ENCODE measurements at places on chromosomes 5 and 9.

DNA sequence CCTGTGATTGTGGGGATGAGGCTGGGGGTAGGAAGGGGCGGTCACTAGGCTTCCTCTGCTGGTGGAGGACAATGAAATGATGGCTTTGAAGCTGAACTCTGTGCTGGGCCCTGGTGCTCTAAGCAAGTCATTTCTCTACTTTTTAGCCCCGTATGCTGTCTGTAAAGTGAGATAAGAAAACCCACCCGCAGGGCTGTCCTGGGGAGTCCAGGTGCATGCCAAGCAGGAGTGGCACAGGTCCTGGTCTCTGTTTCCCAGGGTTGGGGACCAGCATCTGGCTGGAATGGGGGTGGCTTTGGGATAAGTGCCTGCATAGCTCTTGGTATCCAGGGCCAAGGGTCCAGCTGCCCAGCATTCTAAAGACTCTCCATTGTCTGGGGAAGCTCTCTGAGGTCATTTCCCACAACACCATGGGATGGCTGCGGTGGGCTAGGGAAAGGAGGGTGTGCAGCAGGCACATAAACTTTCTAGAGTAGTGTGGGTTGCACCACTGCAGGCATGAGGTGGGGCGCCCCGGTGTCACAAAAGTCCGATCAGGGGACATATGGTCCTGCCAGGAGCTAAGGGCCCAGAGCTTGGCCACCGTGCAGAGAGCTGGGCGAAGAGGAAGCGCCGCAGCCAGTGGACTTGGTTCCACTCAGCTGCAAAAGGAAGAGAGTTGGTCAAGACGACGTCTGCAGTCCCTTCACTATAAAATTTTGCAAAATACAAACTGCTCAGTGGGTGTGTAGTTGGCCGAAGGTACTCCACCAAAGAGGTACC is 25.6 kb upstream of the GTF3C5 start:
- DNase-seq, result peak; percentile 56

GRCh38 chr5:159130871-159131270 is 31.2 kb upstream of the EBF1 start:
- DNase-seq, result no peak

DNA sequence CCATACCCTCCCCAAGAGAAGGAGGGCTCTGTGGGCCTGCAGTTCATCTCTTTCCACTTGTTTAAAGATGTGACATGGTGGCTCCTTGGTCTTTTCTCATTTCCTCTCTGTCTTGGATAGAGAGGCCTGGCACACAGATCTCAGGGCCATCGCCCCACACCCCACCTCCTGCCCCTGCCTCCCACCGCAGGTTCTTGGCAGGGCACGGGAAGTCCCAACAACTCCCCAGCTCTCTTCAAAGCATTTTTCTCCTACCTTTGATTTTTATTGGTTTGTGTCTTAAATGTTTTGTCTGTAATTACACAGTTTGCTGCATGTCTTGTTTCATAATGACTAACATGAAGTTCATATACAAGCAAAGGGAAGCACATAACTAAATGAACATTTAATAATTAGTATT is 178.5 kb upstream of the MSX2 start:
- no peak for DNase-seq

GRCh38 chr9:12681620-12682019 is 11.6 kb upstream of the TYRP1 start:
- no peak for DNase-seq

GRCh38 chr9:91036826-91037510 is 235.3 kb downstream of the SYK start:
- peak; percentile 33 for DNase-seq

DNA sequence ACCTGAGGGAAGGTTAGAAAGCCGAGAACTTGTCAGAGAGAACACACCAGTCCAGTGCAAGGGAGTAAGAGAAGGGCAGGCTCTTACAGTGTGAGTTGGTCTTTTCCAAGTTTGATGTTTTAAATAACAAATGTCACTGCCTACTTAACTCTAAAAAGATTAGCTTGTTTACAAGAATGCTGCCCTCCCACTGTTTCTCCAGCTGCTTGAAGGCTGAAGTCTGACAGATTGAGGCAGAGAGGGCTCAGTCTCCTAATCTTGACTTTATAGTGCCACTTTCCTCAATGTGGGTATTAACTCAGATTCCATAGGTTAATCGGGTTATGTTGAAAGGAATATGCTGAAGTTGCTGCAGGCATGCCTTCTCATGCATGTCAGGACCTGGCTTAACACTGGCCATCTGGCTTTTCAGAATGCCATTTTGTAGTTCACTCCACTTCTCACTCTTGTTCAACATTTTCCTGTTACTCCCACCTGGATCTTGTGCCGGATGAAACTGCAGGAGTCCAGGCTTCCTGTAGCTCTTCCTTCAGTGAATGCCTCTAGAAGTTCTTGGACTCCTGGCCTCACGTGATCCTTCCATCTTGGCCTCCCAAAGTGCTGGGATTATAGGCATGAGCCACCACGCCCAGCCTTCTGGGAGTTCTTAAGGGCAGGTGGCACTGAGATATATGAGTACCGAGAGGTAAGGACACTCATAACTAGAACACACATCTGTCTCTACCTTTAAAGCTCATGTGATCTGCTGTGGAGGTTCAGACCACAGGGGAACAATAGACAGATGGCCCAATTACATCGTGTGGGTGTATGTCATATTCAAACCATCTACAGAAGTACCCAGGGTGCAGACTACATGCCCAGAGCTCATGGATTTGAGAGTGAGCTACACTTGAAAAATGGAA is 249.7 kb downstream of the ARHGAP26 start:
- DNase-seq, result peak; percentile 41

DNA sequence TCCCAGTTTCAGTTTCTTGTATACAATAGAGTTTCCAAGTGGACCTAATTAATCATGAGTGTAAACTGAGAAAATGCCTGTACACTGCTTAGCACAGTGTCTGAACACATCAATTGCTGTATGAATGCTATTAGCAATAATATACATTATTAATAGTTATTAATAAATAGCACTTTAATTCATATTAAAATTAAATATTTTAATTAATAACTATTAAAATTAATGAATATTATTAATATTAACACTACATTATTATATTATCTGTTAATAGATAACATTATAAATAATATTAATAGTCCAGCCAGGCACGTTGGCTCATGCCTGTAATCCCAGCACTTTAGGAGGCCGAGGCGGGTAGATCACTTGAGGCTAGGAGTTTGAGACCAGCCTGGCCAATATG is 244.9 kb upstream of the ANKRD55 start:
- DNase-seq, result no peak

GRCh38 chr9:121851641-121852091 is 200.2 kb downstream of the DAB2IP start:
- no peak for DNase-seq

- no peak for DNase-seq
These were observed 164.9 kb upstream of the RAI14 start for GRCh38 chr5:34491251-34491620.

DNA sequence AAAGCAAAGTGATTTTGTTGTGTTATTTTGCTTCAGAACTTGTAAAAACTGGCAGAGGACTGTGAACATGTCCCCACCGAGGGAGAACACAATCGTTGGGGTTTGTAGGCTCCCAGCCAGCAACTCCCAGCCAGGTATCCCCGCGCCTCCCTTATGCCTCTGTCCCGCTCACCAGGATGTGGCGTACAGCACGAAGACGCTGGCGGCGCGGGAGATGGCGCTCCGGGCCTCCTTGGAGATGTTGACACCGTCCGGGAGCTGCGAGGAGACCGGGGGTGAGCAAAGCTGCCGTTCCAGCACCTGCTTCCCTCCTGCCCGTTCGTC is 630 bp downstream of the POLE3 start:
- DNase-seq, result no peak

- DNase-seq, result no peak
These were observed at the start of gene RASGRF2 for GRCh38 chr5:80959768-80960442. TSS of gene RASGRF2 (plus strand) at chr5:80960363. CDS start at chr5:80960739, 376 bp downstream.

- DNase-seq, result no peak
These were observed 18.8 kb downstream of the BTNL9 start for GRCh38 chr5:181058786-181059296.

- DNase-seq, result peak; percentile 58
These were observed 3.6 kb upstream of the FST start for GRCh38 chr5:53476531-53477480.

DNA sequence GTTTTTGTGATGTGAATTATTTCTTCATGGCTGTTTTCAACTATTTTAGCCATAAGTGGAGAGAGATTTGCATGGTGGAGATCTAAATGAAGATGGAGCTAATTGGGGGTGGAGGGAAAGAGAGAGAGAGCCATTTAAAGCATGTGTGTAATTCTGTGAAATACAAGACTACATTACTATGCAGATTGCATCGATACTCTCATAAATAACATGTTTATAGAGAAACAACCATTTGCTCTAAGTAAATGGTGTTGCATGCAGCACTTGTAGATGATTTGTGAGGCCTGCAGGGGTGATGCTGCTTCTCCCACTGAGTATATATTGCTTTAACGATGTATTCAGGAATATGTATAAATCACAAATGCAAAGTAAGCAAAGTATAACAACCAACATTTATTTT is 270.2 kb upstream of the RIOK2 start:
- DNase-seq, result no peak

- no peak for DNase-seq
These were observed 4.5 kb downstream of the OBP2A start for GRCh38 chr9:135550344-135550918.

DNA sequence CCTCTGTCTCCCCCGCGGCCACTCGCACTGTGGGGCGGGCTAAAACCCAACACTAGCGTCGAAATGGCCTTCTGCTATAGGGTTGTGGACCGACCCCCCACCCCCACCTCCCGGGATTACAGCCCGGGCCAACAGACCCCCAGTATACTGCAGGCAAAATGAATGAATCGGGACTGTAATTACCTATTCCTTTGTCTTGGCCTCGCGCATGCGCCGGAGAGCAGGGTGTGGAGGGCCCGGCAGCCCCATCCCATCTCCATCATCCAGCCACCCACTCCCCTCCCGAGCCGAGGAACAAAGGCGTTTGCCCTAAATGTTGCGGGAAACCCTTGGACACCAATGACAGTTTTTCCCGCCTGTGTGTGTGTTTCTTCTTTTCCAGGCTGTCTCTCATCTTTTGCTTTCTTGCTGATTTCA is 1.6 kb downstream of the BASP1 start:
- DNase-seq, result peak; percentile 47

- no peak for DNase-seq
These were observed 165.0 kb downstream of the DROSHA start for GRCh38 chr5:31366941-31367340.

Data from myocyte (in vitro differentiated cells).